ENCODE measurements at places on chromosomes 1 and 21. TPM values are rescaled to one million over a fixed set of nuclear protein-coding genes. Genes with fewer than 3 reads are reported as not detected.

LCE3E gene
- total RNA-seq: not detected

GREM2 gene
- 12.0 TPM for total RNA-seq

HRNR gene
- not detected for total RNA-seq

FCGR2B gene
- 0.25 TPM for total RNA-seq

AIDA gene
- 38.6 TPM for total RNA-seq

CD1E gene
- total RNA-seq: not detected

IGSF9 gene
- total RNA-seq: 7.6 TPM

SAMD11 gene
- 1.2 TPM for total RNA-seq

CD84 gene
- total RNA-seq: 2.2 TPM

RGS18 gene
- 0.25 TPM for total RNA-seq

EFNA1 gene
- 2.7 TPM for total RNA-seq

PEAR1 gene
- total RNA-seq: 0.98 TPM

CCDC18 gene
- 6.4 TPM for total RNA-seq

USH2A gene
- total RNA-seq: under 0.01 TPM

OR6K3 gene
- total RNA-seq: not detected

ST6GALNAC3 gene
- total RNA-seq: 11.6 TPM

KCNT2 gene
- 26.6 TPM for total RNA-seq

RPTN gene
- total RNA-seq: not detected

WNT9A gene
- 2.5 TPM for total RNA-seq

CCDC181 gene
- total RNA-seq: 5.2 TPM

HSD3B2 gene
- not detected for total RNA-seq

SHE gene
- total RNA-seq: 1.2 TPM

NGF gene
- 0.74 TPM for total RNA-seq

KCNJ10 gene
- 5.9 TPM for total RNA-seq

SHISA4 gene
- total RNA-seq: 17.2 TPM

DCDC2B gene
- total RNA-seq: not detected

HPCAL4 gene
- 51.4 TPM for total RNA-seq

GPR37L1 gene
- total RNA-seq: 1.2 TPM

ELAVL4 gene
- 78.2 TPM for total RNA-seq
